ENCODE measurements at places on chromosomes 4 and X. TPM values are rescaled to one million over a fixed set of nuclear protein-coding genes. Genes with fewer than 3 reads are reported as not detected.

SHROOM2 gene
- 14.1 TPM for total RNA-seq

CXorf65 gene
- total RNA-seq, result not detected

GAGE13 gene
- total RNA-seq, result not detected

CXorf58 gene
- not detected for total RNA-seq

SHOX gene
- total RNA-seq, result not detected

PFKFB1 gene
- total RNA-seq, result 0.07 TPM

FOXO4 gene
- 2.9 TPM for total RNA-seq

BBS12 gene
- total RNA-seq, result 2.8 TPM

ADGRG4 gene
- total RNA-seq, result under 0.01 TPM

ZNF157 gene
- under 0.01 TPM for total RNA-seq

GAGE2A gene
- total RNA-seq, result not detected

Measured in thoracic aorta endothelial cell (primary cell).